ENCODE measurements at places on chromosomes 5 and 9.

- DNase-seq = no peak
Observed at GRCh38 chr5:146748533-146748932, 130.0 kb downstream of the PPP2R2B start.

GRCh38 chr9:6562871-6563430, 82.6 kb downstream of the GLDC start:
- DNase-seq = no peak

GRCh38 chr5:140239939-140240700, 62.8 kb downstream of the PFDN1 start:
- DNase-seq = peak; percentile 76

DNA sequence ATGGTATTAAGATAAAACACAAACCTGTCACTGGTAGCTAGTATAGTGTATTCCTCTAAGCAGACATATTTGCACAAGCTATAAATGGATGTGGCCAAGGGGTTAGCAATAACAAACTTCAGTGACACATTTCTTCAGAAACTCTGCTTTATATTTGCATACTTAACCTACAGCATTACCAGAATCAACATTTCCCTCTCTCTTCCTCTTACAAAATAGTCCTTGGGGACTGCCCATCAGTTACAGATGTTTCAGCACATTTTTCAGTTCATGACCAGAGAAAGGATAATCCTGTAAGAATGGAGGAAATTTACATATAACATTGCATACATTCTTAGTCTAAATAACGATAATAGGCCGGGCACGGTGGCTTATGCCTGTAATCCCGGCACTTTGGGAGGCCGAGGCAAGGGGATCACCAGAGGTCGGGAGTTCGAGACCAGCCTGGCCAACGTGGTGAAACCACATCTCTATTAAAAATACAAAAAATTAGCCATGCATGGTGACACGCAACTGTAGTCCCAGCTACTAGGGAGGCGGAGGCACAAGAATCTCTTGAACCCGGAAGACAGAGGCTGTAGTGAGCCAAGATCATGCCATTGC, 25.3 kb upstream of the SLC1A1 start:
- no peak for DNase-seq

GRCh38 chr9:76984486-76984885, 35.0 kb upstream of the FOXB2 start:
- no peak for DNase-seq

DNA sequence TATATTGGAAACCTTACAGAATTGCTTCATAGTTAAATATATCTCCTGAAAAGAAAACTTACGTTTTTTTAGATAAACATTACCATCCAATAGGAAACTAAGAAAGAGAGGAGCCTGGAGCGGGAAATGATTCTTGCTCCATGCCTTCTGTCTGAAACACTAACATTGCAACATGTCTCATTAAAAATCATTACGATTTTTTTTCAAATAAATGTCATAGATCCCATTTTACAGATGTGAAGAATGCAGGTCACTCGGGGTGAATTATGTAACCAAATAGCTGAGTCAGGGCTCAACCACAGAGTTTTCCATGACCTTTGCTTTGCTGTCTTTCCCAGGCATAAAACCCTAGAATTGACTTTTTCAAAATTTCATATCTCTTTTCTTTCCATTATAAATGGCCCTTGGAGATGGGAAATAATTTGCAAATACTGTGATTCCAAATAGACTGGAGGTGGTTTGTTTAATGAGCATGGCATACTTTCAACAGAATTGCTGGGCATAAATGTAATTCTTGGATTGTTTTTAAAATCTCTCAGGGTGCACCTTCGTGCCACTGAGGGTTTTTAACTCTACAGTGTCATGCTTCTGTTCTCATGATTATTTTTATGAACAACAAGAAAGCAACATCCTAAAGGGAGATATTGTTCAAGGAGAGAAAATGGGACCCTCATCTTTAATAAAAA, 302.8 kb downstream of the EBF1 start:
- DNase-seq = no peak

GRCh38 chr5:179733772-179734126, 1.1 kb downstream of the MAML1 start:
- DNase-seq = no peak

DNA sequence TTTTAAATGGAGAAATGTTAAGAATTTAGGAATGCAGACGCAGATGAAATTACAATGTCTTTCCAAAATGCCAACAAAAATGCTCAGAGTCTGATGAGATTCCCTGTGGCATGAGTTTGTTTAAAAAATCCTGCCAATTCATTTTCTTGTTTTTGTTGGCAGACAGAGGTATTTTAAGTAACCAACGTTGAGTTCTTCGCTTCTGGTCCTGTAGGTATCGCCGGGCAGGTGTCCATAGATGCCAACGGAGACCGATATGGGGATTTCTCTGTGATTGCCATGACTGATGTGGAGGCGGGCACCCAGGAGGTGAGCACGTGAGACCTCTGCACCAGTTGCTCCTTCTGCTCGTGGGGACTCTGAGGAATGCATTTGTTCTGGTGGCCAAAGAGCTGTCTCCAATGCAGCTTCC, 69.4 kb downstream of the NPR3 start:
- DNase-seq = no peak

DNA sequence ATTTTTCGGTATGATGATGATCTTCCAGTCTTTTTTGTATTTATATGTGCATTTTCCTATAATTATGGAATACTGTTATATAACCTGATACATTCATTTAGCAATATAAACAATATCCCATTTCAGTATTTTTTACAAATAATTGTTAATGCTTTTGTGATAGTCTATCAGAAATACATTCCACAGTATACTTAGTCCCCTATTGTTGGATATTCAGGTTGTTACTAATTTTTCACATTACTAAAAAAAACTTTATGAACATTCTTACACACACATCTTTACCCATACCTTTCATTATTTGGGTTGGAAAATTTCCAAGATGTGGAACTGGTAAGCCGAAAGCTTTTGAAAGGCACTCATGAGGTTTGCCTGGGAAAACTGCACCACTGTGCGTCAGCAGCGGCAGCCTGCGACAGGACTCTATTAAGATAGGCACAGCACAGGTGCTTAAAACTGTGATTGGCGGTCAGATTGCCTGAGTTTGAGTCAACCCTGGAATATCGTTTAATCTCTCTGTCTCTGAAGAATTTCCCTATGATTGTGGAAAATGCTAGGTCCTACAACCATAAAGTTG, 147.5 kb upstream of the ERCC6L2 start:
- DNase-seq = no peak

- DNase-seq = no peak
Observed at GRCh38 chr5:68369023-68369359, 153.4 kb downstream of the PIK3R1 start.

GRCh38 chr5:1666221-1666620, 133.4 kb downstream of the MRPL36 start:
- no peak for DNase-seq

DNA sequence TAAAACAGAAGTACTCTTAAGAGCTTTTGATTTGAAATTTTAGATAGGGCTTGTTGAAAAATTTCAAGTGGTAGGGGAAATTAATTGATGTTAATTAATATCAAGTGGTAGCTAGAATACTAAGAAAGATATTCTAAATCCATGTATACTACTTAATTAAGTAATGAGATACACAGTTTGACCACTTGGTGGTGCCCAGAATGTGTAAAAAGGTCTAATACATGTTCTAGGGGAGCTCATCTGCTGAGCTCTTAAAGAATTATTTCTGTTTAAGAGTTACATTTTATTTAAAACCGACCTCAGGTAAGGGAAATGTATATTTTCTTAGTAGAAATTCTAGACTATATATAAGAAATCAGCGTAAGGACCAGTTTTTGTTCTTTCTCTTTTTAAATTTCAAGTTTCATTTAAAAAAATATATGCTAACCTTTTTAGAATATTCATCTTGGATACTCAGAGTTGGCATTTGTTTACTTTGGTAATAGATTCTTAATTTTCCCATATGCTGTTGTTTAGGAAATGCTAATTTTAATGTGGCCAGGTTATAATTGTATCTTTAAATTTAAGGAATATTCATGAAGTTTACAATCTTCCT, 61.5 kb downstream of the LNPEP start:
- DNase-seq = peak; percentile 48

DNA sequence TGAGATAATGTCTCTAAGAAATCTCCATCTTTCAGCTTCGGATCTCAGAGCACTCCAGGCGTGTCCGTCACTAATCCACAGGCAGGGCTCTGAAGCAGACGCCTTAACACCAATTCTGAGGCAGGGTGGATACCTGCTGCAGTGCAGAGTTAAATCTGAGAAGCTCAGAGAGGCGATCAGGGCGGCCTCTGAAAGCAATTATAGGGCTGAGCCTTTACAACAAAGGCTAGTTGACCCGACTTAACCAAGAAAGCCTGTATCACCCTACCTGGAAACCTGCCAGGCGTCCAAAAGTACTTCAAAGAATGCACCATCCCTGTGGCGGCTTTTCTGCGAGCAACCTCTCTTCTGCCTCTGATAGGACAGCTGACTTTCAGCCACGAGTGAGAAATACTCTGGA, 134.8 kb upstream of the MSX2 start:
- DNase-seq = no peak

- no peak for DNase-seq
Observed at GRCh38 chr5:132873119-132873929, at the start of gene LEAP2. Gene LEAP2 (plus strand): TSS chr5:132873668. CDS start chr5:132873695, 27 bp downstream.

- DNase-seq = no peak
Observed at GRCh38 chr5:39198127-39198526, 21.2 kb downstream of the FYB1 start.

Data from activated CD4-positive, alpha-beta T cell treated with anti-CD3 and anti-CD28 coated beads, Interleukin-10, Interleukin-2, amounts not matched to agents 100 ng/mL and 50 ng/mL, durations not matched to agents 16 hours and 8 hours (primary cell).